NK-92 treated with Interleukin-12 subunit alpha and Interleukin-12 subunit beta, amount 100 ng/mL, for 24 hours (cell line): ENCODE measurements at places on chromosomes 3 and 15.

DNA sequence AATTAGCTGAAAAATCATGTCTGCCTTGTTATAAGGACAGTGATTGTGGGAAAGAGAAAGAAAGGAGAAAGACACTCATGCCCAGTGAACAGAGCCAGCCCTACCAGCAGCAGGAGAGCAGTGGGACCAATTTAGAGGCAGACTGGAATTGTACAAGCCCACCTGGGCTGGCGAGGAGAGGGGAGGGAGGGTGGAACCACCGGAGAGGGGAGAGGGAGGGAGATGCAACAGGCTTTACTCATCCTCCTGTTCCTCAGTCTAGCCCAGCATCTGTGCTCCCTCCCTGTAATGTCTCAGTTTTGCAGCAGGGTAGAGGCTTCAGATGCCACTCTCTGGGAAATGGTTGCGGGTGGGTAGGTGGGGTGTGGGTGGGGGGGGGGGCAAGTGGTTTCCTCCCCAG, 54.7 kb downstream of the RAB11A start:
- no peak for DNase-seq

DNA sequence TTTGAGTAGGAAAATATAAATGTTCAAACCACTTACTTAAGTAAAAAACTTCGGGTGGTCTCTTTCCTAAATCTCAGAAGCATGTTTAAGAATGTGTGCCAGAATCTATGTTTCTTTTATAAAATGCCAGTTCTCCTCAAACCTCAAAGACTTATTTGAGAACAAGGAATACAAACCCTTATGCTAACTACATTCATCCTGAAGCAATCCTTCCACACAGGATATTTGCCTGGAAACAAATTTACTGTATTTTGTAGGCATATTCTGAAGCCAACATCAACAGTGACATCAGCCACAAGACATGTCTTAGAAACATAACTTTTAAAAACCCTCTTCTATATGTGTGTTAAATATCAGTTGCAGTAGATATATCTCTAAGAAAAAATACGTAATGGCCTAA, 1077.0 kb downstream of the ROBO1 start:
- DNase-seq = no peak

DNA sequence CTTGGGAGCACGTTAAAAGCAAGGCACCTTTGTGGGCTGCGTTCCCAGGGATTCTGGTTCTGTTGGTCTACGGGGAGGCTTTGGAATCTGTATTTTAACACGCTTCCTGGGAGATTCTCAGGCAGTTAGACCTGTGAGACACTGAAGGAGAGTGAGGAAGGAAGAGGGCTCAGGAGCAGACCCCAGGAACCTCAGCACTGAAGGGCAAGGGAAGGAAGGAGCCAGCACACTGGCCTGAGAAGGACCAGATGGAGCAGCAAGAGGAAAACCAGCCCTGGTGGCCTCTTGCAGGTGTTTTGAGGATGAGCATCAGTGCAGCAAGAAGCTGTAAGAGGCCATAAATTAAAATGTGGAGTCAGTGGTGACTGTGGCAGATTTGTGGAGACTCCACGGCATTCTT, 146.7 kb downstream of the RPLP1 start:
- no peak for DNase-seq

- no peak for DNase-seq
These were observed 7.0 kb upstream of the RFT1 start for GRCh38 chr3:53137221-53137620.
